ENCODE measurements at places on chromosomes 13 and 19.
A peak's percentile ranks its signal among the peaks of the same experiment; 100 is the strongest.

- no peak for DNase-seq
Measured at GRCh38 chr19:41205995-41206394, 13.0 kb downstream of the CYP2S1 start.

GRCh38 chr13:99312493-99312883, 5.3 kb upstream of the GPR183 start:
- peak; percentile 60 for DNase-seq

DNA sequence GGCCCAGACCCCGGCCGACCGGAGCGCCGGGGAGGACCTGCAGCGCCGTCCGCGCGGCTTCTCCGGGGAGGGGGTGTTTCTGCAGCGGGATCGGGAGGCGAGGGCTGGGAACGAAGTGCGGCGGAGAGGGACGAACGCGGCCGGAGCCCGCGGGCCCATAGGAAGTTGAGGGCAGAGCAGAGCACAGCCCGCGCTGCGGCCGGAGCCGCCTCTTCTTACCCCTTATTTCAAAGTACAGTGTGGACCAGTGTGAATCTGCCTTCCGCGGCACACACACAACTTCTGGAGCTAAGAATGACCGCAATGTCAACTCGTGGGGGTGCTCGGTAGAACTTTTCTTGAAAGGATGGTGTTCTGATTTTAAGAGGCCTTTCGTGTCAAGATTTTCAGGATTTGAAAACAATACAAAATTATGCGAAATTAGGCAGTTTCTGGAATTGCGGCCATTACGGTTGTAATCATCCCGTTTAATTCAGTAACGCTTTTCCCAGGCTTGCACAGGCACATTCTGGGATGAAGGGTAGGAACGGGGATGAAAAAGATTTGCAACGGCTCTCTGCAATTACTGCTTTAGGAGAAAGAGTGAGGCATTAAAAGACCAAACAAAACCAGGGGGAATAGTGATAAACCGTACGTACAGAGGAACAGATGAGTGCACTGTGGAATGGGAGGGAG, 821 bp downstream of the TDRD3 start:
- peak; percentile 72 for DNase-seq

- no peak for DNase-seq
Measured at GRCh38 chr19:329876-330275, 14.7 kb downstream of the MIER2 start.

GRCh38 chr19:19101540-19101939, 36.7 kb downstream of the TMEM161A start:
- DNase-seq = no peak

GRCh38 chr13:96710166-96710862, 284.0 kb downstream of the OXGR1 start:
- DNase-seq = no peak

DNA sequence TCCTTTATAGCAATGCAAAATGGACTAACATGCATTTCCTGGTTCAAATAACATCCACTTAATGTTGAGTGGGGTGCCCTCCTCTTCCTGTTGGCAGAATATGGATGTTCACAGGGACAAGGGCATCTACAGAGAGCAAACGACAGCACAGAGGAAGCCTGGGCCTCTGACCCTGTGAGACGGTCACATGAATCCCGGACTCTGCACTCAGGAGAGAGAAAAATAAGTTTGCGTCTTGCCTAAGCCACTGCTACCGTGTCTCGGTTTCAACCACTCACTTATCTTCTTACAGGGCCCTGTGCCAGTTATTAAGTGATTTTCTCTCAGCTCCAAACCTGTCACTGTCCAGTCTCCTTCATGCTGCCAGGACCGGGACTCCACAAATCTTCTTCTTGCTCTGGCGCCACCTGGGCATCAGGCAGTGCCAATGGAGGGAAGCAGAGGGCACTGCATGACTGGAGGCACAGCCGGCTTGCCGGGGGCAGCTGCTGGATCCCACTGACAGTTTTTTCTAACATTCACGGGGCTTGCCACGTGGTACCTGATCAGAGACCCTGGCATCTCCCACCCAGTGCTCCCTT, 11.8 kb downstream of the LIG1 start:
- no peak for DNase-seq

GRCh38 chr13:43005460-43006236, 13.6 kb upstream of the EPSTI1 start:
- no peak for DNase-seq

- no peak for DNase-seq
Measured at GRCh38 chr13:105312906-105313305, 1222.6 kb downstream of the EFNB2 start.

GRCh38 chr13:50345804-50346203, 330.6 kb downstream of the KCNRG start:
- no peak for DNase-seq

DNA sequence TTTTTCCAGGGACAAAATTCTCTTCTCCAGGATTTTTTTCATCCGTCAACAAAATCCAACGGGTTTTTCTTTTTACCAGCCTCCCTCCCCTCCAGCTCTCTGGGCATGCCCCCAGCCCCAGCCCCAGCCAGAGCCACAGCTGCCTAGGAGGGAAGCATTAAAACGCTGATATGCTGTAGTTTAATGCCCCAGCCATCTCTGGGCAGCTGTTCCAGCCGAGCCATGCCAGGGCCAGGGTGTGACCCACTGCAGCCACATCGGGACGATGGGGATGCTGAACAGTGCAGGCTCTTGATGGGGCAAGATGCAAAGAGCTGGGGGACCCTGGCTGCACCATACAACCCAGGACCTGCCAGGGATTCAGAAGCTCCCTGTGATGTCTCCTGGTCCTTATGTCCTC, 32.1 kb downstream of the TSHZ3 start:
- DNase-seq = peak; percentile 66

GRCh38 chr19:48487948-48488347, 18.8 kb downstream of the CYTH2 start:
- DNase-seq = no peak

GRCh38 chr13:113356596-113356995, 7.3 kb downstream of the GRTP1 start:
- no peak for DNase-seq

- DNase-seq = no peak
Measured at GRCh38 chr13:99237981-99238662, 20.1 kb downstream of the GPR18 start.

GRCh38 chr13:83878691-83879430, 3.4 kb downstream of the SLITRK1 start:
- no peak for DNase-seq

DNA sequence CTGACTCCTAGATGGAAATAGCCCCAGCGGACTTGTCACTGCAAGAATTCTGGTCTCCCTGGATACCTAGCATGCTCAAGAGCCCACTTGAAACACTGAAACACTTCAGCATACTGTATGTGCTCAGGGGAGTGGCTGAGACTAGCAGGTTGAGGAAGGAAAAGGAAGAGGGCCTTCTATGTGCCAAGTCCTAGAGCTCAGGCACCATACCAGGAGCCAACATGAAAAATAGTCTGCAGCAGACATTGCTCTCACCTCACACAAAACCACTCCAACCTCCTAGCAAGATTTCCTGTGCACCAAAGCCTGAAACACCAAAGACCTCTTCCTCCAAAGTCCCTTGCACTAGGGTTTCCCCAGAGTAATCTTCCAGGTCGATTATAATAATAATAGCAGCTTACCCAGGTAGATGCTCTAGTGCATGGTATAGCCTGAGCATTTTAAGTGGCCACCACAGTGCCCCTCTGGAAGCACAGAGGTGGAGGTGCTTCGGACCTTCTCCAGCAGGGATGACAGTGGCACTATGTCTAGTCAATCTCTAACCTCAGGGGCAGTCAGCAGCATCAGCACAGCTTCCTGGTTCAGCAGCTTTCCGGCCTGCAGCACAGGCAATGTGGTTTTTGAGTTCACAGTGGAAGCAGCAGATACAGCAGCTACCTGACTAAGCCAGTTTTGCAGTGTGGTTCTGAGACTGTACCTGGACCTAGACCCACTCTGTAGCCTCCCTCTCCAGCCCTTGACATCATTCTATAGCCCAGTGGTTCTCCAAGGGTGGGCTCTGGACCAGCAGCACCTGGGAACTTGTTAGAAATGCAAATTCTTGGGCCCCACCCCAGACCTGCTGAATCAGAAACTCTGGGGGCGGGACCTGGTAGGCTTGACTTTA, 45.6 kb upstream of the UBE2L5 start:
- DNase-seq = no peak

DNA sequence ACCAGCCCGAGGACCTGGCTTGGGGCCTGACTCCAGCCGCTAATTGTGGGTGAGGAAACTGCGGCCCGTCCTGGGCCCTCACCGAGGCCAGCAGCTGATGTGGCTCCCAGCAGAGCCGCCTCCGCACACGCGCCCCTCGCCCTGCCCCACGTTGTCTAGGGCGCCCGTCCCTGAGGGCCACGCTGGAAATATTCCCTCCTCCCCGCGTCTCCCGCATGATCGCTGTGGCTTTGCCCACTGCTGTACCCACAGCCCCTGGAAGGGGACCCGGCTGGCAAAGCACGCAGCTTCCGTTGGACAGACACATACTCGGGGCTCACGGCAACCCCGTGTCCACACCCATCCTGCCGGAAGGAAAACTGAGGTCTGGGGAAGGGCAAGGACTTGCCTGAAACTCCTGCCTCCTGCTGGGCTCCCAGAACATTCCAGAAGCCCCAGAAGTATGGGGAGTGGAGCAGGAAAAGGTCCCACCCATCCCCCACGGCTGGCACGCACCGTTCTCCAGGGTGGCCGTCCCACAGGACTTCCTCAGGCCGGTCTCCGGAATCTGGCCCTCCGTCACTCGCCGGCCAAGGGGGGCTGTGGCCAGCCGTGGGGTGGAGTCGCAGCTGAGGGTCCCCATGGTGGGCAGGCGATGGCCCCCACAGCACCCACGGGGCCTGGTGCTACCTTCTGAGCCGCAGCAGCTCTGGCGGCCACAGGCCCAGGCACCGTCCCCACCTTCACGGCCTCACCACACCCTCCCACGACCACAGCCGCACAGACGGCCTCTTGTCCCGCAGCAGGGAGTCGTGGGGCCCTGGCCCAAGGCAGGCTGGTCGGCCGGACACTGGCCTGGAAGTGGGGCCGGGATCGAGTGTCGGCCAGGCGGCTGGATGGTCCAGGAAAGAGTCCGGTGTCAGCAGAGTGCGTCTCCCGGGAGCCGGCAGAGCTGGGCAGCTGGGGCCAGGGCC, 13.6 kb upstream of the SHC2 start:
- no peak for DNase-seq

DNA sequence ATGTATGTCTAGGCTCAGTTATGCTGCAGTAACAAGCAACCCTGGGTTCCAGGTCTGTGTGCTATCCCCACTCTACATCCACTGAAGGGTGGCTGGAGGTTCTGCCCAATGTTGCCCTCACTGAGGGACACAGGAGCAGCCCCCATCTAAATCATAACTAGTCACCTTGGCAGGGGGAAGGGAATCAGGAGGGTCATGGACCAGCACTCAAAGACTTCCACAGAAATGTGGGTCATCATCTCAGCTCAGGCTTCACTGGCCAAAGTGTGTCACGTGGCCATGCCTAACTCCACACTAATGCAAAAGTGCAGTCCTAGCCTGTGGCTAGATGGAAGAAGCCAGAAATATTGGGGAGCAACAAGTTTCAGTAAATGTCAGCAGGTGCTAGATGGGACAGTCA, 137.3 kb upstream of the ZNF507 start:
- peak; percentile 1 for DNase-seq

- no peak for DNase-seq
Measured at GRCh38 chr13:30785191-30785850, 50.0 kb downstream of the ALOX5AP start.

DNA sequence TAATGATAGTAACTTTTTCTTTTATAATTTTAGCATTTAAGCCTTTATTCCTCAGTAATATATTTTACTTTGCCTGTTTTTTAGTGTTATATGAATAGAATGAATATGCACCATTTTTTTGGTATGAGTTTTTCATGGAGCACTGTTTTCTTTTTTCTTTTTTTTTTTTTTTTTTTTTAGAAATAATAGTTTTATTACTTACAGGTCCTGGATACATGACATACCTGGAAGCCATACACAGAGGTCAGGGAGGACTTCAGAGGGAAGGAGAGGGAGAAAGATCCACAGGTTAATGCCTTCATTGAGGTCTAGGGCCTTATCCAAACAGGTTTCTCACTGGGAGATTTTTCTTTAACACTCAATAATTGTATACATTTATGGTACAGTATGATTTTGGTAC, 26.4 kb downstream of the KCTD4 start:
- no peak for DNase-seq

DNA sequence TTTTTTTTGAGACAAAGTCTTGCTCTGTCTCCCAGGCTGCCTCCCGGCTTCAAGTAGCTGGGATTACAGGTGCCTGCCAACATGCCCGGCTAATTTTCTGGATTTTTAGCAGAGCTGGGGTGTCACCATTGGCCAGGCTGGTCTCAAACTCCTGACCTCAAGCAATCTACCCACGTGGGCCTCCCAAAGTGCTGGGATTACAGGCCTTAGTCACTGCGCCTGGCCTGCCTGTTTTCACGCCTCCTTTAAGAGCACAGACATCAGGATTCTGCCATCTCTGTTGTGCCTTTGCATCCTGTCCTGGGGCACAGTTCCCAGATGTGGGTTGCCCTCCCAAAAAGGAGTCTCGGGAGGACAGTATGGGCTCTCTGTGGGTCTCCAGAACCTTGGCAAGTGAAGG, 2.5 kb upstream of the PRAM1 start:
- no peak for DNase-seq

GRCh38 chr13:49354719-49355118, 89.1 kb downstream of the CAB39L start:
- no peak for DNase-seq

DNA sequence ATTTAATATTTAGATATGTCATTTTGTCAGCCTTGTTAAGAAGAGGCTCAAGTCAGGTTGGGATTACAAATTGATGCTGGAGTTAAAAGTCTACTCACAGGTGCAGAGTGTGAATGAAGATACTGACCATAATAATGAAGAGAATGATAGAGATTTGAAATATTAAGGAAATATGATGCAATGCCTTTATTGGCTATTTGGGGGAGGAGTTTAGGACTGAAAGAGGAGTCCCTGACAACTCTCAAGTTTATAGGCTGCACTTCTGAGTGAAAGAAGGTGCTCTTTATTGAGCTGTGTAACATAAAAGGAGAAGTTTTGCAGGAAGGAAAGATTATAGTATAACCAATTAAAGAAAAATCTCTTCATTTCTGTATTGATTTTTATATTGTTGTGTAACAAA, 827.7 kb upstream of the PCDH9 start:
- DNase-seq = no peak

DNA sequence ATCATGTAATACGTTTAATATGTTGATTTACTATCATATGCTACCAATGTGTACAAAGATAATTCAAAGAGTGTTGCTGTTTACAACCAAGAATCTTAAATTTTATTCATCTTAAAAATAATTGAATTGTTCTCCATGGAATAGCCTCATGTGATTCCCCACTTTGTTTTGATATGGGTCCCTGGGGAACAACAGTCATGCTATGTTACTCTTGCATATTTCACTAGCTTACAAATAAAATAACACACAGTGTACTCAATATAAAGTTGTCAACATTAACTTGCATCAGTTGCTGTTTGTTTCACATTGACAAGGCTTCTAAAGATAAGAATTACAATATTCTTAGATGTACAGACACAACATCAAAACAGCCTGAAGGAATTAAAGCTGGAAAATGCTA, 2.3 kb downstream of the ENOX1 start:
- no peak for DNase-seq

- peak; percentile 43 for DNase-seq
Measured at GRCh38 chr13:36918246-36919131, 1.5 kb downstream of the SMAD9 start.

GRCh38 chr13:109211616-109212015, 574.8 kb downstream of the IRS2 start:
- no peak for DNase-seq

Data from femur (tissue), 1 donor.